ENCODE measurements at places on chromosomes 4 and X. TPM values are rescaled to one million over a fixed set of nuclear protein-coding genes. Genes with fewer than 3 reads are reported as not detected.

FRMD7 gene
- not detected for total RNA-seq

AREG gene
- 2,086 TPM for total RNA-seq

GAR1 gene
- total RNA-seq: 14.6 TPM

STK32B gene
- total RNA-seq: 1.1 TPM

TCEAL9 gene
- 76.2 TPM for total RNA-seq
